ENCODE measurements at places on chromosomes 7 and 10. TPM values are rescaled to one million over a fixed set of nuclear protein-coding genes. Genes with fewer than 3 reads are reported as not detected.

- no peak for DNase-seq
Measured at GRCh38 chr10:104515678-104516199, 125.4 kb upstream of the SORCS3 start.

TRIP6 gene
- 115 TPM for total RNA-seq

DNA sequence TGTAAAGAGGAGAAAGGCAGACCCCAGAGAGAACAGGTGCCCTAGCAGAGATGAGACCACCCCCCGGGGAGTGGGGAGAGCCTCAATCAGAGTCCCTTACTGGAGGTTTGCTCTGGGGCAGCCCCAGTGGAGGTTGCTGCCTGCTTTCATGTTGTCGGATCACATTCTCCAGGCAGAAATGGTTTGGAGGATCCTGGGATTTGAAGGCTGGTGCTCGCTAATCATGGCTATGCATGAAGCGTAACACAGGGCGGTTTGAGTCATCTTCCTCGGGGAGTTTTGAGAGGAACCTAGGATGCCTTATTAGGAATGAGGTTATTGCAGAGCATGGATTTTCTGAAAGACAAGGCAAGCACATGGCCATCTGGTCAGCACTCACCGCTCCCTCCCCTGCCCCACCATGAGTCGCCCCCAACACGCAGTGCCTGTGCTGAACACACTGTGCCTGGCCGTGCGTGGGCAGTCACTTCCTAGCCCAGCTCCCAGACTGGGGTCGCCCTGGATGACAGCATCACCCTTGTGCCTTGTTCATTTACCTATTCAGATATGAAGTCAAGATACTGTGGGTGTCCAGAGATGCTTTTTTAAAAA, 319.9 kb downstream of the DPP6 start:
- DNase-seq: no peak

GRCh38 chr7:50792342-50793119, 9.8 kb upstream of the GRB10 start:
- peak; percentile 19 for DNase-seq

GRCh38 chr10:44960088-44960460, 472 bp downstream of the RASSF4 start:
- DNase-seq: no peak

GTF2IRD1 gene
- 31.3 TPM for total RNA-seq

DNA sequence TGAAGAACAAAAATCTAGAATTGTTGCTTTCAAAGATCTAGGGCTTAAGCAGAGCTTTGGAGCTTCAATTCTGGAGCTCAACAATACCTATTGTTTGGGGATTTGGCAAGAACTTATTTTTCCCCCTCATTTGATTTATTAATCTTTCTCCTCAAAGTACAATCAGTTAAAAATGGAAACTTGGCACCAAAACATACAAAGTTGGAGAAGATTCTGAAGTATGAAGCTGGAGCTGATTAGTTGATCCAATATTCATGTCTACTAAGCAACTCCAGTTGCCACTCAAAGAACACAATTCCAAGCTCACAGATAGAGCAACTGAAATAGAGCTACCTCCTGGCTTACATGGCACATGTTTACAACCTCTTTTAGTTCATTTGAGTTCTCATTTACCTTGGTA, 3.8 kb downstream of the FAM13C start:
- no peak for DNase-seq

C10orf53 gene
- not detected for total RNA-seq

DNA sequence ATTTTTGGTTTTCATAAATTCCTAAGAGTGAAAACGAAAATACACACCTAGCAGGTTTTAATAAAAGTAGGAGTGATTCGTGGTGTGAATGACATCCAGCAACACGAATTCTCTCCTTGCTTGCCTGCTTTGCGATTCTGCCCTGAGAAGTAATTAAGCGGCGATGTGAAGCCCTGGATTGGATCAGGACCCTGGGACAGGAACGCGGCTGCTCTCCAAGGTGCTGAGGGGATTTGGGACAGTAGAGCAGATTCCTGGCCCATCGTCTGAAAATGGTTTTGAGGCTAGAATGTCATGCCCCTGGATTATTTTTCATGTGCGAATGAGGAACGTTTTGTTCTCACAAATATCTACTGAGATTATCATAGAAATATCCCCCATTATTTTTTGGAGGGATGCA, 7.8 kb downstream of the NPS start:
- peak; percentile 24 for DNase-seq

HOXA7 gene
- total RNA-seq: 2.1 TPM

- peak; percentile 58 for DNase-seq
Measured at GRCh38 chr10:133335246-133336117, 1.2 kb downstream of the CALY start.

KIAA1549 gene
- total RNA-seq: 3.8 TPM

FRMD4A gene
- 17.9 TPM for total RNA-seq

PKD2L1 gene
- not detected for total RNA-seq

DNA sequence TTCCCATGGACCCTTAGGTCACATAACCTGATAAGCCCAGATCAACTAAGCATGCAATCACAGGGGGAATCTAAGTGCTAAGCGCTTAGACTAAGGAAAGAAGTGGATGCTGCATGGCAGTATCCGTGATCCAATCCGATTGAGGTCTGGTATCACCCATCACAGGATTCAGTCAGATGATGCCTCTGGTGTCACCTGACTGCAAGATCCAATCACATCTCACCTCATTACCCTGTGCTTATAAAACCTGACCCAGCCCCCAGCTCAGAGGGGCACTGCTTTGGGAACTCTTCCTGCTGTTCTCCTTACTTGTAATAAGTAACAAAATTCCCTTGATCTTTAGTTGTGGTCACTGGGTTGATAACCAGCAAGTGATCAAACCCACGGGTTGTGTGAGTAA, 84.7 kb upstream of the TMEM168 start:
- no peak for DNase-seq

Data from thyroid gland (tissue), 4 donors.